ENCODE measurements at places on chromosomes 16 and 17.

- DNase-seq: no peak
These were observed 208.3 kb upstream of the SALL1 start for GRCh38 chr16:51359141-51359955.

GRCh38 chr16:9102943-9103342 is 11.5 kb downstream of the HAPSTR1 start:
- DNase-seq: no peak

DNA sequence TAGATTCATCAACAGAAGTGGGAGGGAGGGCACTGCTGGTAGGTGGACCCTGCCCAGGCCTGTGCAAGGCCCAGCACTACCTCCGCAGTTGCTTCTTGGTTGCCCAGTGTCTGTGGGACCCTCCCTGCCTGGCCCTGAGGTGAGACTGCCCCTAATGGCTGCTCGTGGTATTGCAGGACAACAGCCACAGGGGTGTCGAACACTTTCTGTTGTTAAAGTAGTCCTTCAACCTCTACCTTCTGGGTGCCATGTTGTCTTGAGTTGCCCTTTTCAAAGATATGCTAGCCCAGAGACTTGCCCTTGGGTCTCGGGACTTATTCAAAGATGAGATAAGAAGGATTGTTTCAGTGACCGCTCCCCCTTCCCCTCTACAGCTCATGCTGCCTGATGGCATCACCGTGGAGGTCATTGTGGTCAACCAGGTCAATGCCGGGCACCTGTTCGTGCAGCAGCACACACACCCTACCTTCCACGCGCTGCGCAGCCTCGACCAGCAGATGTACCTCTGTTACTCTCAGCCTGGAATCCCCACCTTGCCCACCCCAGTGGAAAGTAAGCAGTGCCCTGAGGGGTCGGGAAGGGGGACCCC is 29.1 kb downstream of the AKAP1 start:
- DNase-seq: no peak

GRCh38 chr17:13943909-13944308 is 125.4 kb upstream of the COX10 start:
- no peak for DNase-seq

DNA sequence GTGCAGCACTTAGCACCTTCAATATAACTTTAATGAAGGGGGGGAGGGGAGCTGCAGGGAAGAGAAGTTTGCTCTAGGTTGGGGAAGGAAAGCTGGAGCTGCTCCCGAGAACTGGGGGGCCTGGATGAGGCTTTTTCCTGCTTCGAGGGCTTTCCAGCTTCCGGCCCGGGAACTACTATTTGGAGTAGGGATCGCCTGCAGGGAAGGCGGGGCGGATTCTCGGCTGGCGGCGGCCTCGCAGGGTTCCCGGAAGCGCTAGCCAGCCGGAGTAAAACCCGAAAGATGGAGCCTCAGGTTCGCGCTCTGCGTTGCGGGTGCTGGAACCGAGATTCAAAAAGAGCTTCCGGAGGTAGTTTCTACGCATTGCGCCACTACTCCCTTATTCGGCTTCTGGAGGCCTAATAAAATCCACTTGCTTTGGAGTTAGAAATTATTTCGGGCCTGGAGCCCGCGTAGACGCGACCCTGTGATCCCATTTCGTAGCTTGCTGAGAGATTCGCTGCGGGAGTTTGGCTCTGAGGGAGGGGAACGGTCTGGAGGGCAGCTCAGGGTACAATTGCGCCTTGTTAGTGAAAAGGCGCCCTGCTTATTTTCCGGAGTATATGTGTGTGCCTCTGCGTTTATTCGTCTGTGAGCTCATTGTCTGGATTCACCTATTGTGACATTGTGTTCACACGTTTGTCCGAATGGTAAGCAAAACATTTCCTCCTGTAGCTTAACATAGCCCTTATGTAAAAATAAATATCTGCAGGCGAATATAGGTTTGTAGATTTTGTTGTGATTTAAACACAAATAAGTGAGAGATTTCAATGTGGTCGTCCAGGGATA is 652 bp downstream of the PRAC2 start:
- DNase-seq: no peak

DNA sequence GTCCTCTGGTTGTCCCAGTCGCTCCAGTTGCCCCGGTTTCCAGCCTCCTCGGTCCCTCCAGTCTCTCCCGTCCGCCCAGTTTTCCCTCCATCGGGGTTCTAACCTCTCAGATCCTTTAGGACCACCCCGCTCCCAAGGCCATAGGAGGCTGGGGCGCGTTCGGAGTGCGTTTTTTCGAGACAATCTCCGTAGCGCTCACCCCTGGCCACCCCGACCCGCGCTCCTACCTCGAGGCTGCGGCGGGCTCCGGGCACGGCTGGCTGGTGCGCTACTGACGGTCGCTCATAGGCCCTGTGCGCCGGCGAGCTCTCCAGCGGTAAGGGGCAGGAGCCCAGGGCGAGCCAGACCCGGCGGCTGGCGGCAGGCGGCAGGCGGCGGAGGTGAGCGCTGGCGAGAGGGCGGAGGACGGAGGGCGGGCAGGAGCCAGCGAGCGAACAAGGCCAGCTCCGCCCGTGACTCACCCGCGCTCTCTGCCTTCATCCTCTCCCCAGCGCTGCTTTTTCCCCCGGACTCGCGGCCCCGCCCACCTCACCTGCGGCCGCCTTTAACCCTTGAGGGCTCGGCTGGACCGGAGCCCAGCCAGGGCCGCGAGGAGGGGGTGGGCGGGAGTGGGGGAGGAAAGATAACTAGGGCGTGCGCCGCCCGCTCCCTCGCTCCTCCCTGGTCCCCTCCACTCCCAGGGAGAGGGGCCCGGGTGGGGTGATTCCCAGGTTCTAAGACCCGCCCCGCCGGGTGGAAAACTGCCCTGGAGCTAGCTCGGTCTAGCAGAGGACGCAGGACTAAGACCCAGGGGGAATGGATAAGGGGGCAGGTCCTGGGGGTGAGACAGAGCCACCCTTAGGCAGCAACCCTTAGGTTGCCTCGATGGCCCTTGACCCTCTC is at the start of gene SP6:
SP6 (minus strand) TSS at position 472 of the 882 bp plus-strand sequence. CDS start 2,734 bp downstream, outside the sequence.
- peak; percentile 43 for DNase-seq

DNA sequence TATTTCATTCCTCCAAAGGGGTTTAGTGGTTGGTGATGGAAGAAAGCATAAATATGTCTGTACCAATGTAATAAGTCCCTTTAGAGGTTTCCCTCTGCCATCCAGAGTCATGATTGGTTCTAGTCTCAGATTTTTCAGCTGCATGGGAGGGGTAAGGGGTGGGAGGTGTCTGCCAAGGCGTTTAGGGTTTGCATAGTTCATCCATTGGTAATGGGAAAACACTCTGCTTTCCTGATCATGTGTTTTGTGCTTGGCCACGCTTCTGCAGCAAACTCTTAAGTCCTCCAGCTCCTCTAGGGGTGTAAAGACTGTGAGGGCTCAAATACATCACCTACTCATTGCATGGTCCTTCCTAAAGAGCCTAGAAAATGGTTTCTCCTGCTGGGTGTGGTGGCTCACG is 29.8 kb downstream of the LIG3 start:
- DNase-seq: no peak

DNA sequence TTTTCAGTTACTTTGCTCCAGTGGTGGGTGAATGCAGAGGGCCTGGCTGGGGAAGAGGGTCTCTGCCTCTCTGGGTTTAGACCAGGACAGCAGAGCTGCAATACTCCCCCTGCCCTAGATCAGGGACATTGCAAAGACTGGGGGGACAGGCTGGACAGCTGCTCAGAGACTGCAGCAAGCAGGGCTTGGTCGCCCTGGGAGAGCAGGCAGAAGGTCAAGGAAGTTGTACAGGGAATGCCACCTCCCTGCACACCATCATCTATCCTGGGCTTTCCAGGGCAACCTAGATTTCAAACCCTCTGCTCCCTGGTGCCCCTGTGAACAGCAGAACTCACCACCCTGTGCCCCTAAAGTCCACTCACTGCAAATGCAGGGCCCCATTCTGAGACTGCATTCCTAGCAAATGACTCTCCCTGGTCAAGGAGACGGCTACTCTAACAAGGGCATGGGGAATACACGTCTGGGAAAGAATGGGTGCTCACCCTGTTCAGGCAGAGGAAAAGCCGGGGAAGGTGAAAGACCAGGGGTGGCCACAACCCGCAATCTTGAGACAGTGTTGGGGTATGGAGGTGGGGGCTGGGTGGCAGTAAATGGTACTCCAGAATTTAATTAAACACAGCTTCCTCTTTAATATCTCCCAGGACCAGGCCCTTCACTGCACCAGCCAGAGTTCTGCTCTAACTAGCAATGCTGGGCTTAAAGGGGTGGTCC is 1.0 kb downstream of the KIFC3 start:
- no peak for DNase-seq

DNA sequence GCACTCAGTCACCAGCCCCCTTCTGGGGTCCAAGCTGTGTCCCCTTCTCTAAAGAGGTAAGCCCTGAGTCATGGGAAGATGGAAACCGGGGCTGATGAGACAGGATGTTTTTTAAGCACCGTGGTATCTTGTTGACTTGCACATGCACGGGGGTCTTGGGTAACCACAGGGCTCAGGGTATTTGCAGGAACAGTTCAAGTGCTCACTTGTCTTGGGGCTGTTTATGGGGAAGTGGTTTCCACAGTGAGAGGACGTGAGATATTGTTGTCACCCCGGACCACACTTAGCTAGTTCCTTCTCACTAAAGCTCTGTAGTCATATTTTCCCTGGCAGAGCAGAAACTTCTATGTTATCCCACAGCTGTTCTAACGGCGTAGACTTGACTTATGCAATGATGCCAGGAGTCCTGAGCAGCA is 7.7 kb downstream of the CCL3L1 start:
- DNase-seq: no peak
